ENCODE measurements at places on chromosomes 2 and 18.

DNA sequence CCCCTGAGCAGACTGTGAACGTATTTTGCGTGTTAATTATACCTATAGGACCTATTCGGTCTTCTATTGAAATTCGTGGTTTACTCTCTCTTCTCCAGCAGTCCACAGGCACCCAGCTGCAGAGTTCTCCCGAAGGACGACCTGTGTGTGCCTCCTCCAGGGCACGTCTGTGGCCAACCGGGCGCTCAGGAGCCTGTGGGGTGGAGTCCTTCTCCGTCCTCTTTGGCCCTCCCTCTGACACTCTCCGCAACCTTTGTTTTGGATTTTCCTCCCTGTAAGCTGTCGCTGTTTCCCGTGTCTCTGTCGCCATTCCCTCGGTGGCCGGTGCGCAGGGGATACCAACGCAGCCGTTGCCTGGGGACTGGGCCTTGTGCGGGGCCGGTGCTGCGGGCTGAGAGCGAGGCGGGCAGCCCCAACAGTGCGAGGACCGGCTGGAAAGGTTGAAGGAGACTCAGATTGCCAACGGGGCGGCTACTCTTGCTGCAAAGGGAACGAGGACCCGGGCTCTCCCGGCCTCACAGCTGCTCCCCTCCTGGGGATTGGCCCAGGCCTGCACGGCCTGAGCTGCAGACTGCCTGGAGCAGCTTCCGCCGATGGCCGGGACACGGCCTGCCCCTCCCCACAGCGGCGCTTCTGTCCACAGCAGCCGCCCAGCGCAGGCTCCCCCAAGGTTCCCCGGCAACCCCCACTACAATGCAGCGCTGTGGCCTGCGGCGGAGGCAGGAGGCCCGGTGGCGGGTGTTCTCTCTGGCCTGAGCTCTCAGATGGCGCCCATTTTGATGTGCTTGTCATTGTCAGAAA lies 221.0 kb downstream of the MTX2 start:
- DNase-seq: no peak

DNA sequence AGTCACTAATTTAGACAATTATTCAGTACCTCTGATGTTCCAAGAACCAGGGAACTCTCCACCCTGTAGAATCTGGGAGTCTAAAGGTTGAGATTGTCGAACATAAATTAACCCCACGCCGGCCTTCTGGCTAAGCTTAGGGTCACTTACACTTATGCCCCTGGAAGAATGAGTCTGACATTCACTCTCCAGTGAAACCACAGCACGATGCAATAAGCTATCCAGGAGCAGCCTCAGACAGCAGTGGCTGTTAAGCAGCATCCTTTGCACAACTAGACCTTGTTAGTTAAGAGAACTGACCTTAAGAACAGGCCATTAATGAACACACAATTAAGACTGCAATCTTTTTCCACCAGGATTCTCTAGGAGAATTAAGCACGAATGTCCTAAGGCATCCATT lies 25.0 kb downstream of the SH3YL1 start:
- no peak for DNase-seq

DNA sequence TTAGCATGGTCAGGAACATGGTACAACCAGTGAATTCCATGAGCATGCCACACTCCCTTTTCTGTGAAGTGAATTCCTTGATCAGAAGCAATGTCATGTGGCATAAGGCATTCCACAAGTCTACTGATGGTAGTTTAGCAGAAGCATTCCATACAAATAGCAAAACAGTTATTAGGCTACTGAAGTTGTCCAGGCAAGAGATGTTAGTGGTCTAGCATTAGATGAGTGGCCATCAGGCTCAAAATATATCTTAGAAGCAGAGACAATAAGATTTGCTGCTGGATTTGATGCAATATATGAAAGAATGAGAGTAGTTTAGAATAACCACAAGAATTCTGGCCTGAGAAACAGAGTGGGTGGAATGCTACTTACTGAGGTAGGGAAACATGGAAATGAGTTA lies 355.3 kb upstream of the NRXN1 start:
- no peak for DNase-seq

DNA sequence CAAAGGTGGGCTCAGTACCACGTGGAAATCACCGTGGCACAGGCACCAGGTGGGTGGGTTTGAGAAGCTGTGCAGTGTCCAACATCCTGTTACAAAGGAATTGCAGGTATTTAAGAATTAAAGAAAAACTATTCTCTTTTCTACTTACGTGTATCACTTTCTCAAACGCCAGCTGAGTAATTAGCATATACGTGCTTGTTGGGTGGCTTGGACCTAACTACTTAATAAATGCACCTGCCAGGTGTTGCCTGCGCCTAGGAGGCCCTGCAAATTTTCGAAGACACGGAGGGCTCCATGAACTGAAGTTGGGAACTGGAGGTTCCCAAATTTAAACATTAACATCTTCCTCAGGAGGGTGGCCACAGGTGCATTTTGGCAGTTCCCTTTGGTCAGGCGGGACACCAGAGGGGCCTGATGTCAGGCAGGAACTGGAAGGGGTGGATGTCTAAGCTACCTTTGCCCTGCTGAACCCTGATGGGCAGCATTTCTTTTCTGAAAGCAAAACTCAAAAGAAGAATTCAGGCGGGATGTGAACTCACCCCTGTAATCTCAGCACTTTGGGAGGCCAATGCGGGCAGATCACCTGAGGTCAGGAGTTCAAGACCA lies 84.8 kb downstream of the HS6ST1 start:
- no peak for DNase-seq

GRCh38 chr18:51537487-51537886 lies 340.0 kb upstream of the MEX3C start:
- DNase-seq: peak; percentile 59

DNA sequence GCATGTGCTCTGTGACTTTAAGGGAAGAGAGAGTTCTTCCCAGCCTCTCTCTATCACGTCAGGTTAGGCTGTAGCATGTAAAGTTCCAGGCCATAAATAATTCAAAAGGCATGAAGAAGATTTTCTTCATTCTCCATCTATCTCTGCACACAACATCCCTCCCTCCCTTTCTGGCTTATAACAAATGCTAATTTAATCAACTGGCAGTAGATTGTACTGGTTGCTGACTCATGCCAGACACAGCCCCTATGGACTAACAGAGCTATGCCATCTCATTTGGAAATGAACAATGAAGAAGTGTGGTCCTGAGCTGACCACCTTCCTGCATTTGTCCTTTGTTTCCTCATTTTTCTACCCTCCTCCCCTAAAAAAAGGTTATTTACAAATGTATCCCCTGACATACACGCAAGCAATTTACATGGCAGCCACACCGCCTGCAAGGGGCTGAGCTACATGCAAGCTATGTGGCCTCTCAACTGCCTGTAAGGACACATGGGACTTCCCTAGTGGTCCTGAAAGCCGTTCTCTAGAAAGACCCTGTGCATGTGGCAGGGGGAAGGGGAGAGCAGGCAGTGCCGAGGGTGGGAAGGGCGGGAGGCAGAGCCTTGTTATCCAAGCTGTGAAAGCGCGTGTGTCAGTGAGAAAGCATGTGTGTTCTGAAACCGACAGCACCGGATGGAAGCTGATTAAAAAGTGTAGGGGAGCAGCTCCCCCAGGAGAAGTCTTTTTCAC lies 90.9 kb upstream of the KLF7 start:
- DNase-seq: no peak

DNA sequence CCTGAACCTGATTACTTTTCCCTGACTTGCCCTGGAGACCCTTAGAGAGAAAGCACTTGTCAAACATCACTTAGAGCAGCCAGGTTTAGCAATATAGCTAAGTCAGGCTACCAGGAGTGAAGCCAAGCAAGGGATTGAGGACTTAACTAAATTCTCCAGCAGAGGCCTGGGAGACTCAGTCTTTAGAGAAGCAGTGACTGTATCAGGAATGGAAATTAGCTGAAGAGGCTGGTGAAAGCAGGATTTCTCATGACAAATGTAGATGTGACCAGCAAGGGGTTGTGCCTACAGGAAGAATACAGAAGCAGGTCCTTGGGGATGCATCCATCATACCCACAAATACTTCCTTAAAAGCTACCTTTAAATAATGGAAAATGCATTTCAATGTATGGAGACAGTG lies 368.9 kb upstream of the MEIS1 start:
- no peak for DNase-seq

GRCh38 chr2:165648801-165649200 lies 145.2 kb downstream of the GALNT3 start:
- no peak for DNase-seq

GRCh38 chr18:52813635-52814416 lies 473.8 kb downstream of the DCC start:
- no peak for DNase-seq

DNA sequence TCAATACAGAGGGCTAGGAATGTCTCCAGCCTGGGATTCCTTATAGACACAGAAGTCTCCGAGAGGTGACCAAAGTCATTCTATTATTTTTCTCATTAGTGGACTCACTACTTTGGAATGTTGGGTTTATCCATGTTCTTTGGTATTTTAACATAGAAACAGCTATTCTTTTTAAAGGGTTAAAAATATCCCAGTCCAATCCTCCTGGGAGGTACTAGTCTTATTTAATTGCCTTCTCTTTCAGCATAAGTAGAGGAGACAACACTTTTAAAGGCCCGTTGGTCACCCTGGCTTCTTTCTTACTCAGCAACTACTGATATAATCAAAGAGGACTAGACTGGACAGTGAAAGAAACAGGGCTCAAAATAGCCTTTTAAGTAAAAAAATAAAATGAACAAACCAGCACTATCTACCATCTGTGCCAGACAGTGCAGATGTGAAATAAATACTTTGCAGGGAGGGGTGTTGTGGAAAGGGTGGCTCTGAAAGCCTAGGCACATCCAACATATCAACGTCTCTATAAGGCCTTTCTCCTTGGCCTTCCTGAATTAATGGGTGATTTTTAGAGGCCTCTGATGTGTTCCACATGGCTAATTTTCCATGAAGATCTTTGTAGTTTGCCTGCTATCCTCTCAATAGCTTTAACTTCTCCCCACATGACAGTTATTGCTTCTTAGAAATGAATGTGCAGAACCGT lies 334.4 kb upstream of the THUMPD2 start:
- no peak for DNase-seq

- no peak for DNase-seq
These were observed 187.2 kb downstream of the ANKRD30B start for GRCh38 chr18:14935210-14935609.

DNA sequence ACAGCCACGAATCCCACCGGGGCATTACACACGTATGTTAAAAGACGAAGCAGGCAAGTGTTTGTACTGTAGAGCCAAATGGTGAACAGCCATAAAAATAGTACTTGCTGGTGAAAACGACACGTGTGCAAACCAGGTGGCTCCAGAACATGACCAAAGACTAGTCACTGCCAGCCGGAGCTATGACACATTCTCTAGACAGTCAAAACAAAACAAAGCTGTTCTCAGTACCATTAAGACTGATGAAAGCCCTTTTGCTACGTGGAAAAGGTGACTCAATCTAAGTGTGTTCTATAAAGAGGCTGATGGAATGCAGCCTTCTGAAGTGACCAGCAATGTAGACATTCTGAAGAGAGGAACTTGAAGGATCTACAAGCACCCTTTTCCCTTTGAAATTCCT lies 367.7 kb upstream of the NETO1 start:
- DNase-seq: no peak

DNA sequence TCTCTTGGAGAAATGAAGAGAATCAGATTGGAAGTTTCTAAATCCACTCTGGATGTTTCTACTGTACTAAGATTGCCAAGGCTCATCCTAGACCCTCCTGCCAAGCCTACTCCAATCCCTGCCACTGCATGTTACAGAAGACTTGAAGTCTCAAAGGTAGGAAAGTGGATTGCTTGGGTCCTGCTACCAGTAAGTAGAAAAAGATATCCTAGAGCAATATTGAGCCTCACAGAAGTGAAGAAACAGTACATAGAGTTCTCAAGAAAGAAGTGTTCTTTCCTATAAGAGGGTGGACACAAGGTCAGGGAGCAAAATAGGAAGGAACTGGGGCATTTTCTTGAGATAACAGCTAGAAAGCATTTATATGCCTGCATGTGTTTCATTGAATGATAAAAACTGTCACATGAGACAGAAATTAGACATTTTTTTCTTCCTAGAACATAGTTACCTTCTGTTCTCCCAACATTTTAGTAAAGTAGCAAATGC lies 232.9 kb downstream of the RBM43 start:
- DNase-seq: no peak

DNA sequence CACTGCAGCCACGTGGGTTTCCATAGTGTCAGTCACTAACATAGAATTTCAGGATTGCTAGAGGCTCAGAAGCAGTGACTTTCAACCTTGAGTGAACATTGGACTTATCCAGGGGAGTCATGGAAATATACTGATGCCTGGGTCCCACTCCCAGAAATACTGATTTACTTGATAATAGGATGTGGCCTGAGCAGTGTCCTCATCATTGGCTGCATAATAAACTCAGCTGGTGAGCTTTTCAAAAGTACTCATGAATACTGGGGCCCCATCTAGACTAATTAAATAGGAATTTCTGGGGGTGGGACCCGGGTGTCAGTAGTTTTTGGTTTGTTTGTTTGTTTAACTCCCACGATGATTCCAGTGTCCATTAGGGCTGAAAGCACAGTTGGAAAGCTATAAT lies 141.4 kb downstream of the COL4A4 start:
- no peak for DNase-seq

GRCh38 chr2:200640176-200640575 lies 54.4 kb downstream of the AOX1 start:
- no peak for DNase-seq

GRCh38 chr2:174004905-174005605 lies 39.9 kb upstream of the SP3 start:
- DNase-seq: no peak

- DNase-seq: peak; percentile 32
These were observed 100.2 kb upstream of the SULT1C3 start for GRCh38 chr2:108139521-108139920.

- DNase-seq: no peak
These were observed 59.2 kb upstream of the PEX13 start for GRCh38 chr2:60958361-60958760.

DNA sequence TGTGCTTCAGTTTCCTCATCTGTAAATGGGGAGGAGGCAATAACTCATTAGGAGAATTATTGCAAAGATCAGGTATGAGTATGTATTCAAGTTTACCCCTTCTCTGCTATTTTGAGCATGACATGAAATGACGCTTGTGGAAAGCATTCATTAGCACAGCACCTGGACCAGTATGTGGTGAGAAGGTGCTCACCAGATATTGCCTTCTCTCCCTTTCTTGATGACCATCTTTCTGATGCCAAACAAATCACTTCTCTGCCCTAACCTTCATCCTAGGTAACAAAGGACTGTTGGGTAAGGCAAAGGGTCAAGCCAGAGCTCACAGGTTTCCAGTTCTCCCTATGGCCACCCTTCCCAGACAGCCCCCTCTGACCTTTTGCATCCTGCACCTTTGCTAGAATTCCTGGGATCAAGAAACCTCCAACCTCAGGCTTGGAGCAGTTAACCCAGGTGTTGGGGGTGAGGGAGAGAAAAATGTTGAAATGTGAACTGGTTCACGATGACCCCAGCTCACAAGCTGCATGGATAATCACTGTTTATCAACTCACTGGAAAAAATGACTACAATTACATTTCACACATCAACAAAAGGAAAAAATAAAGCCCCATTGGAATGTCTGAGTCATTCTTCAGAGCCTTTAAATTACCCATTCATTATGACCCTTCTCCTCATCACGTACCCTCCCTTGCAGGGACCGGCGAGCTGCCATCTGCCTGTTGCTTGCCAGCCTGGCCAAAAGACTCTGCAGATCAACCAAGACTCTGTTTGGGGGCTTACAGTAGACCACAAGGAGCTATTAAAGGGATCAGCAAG lies 41.6 kb downstream of the LBH start:
- DNase-seq: no peak

GRCh38 chr2:3738454-3738853 lies 35.1 kb downstream of the DCDC2C start:
- DNase-seq: peak; percentile 36

- no peak for DNase-seq
These were observed 17.2 kb downstream of the LTBP1 start for GRCh38 chr2:32963941-32964340.

- no peak for DNase-seq
These were observed 95.6 kb downstream of the LAMA3 start for GRCh38 chr18:23784832-23785245.

Measured in Jurkat, Clone E6-1 (cell line).